SW480 (cell line): ENCODE measurements at places on chromosomes 16 and 17.
A peak's percentile ranks its signal among the peaks of the same experiment; 100 is the strongest.

DNA sequence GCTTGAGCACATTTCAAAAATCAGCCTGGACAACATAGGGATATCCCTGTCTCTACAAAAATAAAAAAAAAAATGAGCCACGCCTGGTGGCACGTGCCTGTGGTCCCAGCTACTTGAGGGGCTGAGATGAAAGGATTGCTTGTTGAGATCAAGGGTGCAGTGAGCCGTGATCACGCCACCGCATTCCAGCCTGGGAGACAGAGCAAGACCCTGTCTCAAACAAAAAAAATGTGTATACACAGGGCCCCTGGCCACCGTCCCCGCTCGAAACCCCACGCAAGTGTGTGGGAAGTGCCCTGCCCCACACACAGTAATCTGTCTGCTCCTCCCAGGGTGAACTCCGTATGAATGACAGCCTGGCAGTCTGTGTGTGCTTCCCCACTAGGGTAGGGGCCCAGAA lies 93.0 kb upstream of the RPL38 start:
- DNase-seq, result peak; percentile 73

DNA sequence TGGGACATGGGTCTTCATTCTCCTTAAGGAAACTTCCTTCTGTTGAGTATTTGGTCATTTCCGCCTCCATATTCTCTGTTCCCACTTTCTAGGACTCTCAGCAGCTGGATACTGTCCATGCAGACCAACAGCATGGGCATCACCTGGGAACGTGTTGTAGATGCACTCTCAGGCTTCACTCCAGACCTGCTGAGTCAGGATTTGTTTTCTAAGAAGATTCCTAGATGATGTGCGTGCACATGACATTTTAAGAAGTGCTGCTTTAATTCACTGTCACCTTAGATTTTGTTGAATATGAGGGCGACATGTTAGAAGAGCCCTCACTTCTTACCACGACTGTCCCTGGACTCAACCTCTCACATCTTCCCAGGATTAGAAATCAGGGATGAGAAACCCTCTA lies 10.0 kb upstream of the SDK2 start:
- DNase-seq, result no peak

DNA sequence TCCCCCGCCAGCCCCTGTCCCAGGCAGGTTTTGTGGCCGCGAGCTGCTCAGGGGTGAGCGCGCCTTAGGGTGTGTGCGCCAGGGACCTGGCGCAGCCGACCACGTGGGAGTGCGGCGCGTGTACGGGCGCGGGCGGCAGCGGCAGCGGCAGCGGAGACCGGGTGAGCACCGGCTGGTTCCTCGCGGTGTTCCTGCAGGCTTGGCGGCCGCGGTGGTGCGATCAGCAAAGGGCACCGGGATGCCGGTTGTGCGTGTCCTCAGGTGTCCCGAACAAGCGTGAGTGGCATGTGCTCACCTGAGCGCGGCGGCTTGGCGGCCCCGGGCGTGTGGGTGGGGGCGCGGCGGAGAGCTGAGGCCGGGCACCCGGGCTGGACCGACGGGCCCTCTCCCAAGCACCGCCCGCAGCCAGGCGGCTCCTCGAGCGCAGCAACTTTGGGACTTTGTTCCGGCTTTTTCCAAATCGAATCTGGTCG lies 381 bp upstream of the HSD11B2 start:
- DNase-seq, result peak; percentile 47

DNA sequence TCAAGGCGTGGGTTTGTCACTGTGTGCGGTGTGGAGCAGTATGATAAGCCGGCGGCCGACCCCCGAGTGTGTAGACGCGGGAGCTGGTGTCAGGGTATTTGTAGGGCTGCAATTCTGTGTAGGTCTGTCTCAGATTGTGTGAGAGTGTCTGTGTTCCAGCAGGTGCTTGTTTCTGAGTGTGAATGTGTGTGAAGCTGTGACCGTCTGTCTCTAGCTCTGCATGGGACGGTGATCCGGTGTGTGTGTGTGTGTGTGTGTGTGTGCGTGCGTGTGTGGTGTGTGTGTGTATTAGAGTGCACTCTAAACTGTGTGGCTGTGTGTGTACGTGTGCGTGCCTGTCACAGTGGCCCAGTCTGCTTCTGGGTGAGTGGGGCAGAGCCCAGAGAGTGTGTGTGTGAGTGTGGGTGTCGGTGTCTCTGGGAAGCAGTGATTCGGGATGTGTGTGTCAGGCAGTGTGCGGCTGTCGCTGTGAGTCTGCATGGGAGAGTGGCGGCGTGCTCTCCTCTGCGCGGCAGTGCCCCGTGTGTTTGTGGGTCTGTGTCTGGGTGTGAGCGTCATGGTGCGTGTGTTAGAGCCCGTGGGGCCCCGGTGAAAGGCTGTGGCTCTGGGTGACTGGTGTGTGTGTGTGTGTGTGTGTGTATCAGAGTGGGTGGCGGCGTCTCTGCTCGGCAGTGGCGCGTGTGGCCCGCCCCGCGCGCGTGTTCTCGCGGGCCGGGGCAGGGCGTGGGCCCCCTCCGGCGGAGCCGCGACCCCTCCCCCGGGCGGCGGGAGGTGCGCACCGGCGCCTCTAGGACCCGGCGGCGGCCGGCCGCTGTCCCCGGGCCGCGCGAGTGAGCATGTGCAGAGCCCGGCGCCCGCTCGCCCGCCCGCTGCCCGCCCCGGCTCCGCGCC lies at the start of gene WSCD1:
TSS of gene WSCD1 (plus strand) at position 841 of the 891 bp plus-strand sequence. CDS start 10,280 bp downstream, outside the sequence.
- DNase-seq, result no peak

DNA sequence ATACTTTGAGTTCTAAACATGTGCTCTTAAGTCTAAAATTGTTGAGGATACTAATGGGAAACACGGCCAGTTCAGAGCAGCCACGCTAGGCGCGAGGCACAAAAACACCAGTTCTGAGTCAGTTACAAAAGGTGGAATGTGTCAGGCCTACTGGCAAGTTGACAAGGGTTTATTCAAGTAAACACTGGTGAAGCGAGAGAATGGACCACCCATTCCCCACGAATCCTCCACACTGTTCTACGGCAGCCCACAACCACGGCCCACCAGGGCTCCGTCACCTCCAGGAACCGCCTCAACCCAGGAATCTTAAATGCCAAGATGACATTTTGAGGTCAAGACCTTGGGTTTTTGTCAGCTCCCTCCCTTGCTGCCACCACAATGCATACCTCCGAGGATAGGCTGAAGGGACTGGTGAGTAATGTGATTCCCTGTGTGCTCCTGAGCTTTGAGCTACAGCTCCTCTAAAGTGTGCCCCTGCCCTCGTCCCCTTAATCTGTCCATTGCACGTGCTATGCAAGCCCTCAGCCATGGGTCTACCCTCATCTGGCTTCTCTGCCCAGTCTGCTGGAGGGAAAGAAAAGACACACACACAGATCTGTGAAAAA lies 28.5 kb upstream of the TRAP1 start:
- no peak for DNase-seq

GRCh38 chr17:67655478-67656148 lies 62.1 kb upstream of the NOL11 start:
- DNase-seq, result no peak

DNA sequence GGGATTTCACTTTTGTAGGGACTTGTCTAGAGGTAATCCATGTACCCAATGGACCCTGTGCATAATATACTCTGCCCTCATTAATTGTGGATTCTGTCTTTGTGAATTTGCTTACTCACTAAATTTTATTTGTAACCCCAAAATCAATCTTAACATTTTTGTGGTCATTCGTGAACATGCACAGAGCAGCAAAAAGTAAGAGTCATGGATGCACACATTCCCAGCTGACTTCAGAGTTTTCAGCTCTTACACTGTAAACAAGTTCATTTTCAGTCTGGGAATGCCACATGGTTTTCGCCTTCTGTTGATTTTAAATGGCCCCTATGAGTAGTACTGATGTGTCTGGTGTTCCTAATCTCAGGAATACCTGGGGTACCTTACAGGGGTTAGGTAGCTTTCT lies 24.3 kb downstream of the TAC4 start:
- no peak for DNase-seq

DNA sequence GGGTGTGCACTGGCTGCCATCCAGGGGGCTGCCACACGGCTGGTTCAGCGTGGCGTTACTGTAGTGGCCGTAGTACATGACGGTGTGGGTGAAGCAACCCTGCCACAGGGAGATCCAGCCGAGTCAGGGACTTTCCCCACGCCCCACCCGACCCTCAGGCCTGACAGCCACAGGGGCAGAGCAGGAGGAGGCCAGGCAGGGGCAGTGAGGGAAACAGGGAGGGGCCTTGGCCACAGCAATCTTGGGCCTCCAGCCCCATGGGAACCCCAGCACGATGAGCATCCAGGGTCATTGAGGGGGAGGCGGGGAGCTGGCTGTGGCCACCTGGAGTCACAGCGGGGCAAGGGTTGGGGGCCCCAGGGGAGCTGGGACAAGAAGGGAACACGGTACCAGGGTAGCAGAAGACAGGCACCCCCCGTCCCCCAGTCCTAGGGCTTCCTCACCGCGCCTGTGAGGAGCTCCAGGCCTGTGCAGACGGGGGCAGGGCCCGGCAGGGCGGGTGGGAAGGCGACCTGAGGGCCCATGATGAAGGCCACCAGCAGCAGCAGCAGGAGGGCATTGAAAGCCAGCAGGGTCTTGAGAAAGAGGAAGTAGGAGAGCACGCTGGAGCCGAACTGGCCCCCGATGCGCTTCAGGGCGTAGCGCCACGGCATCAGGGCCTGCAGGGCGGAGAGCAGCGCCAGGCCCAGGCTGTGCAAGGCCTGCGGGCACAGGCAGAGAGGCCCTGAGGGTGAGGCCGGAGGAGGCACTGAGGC lies 4.3 kb downstream of the TMC6 start:
- DNase-seq, result no peak

- peak; percentile 43 for DNase-seq
These were observed 21.9 kb upstream of the BCAR1 start for GRCh38 chr16:75273054-75273925.

DNA sequence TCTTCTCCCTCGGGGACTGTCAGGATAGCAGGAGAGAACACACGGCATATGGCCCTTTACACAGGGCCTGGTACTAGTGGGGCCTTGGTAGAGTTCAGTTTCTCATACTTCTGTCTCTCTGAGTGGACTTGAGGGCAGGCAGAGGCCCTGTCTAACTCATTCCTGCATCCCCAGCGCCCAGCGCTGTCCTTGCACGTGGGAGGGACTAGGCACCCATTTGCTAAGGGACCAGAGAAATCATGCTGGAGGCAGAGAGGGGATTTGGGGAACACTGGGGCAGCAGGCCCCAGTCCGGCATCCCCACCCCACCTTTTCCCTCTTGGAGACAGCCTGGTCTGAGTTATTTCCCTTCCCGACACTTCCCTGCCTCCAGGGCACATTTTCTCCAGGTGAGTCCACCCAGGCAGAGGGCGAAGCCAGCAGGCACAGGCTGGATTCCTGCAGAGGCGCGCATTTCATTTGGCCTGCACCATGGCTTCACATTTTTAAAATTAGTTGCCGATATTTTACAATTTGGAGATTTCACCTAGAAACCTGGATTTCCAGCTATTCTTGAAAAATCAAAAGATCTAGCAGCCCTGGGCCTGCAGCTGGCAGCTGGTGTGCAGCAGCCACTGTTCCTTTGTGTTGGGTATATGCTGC lies 9.7 kb upstream of the NKD1 start:
- no peak for DNase-seq
